Fibroblast of gingiva (primary cell): ENCODE measurements at places on chromosomes 2 and 18.
A peak's percentile ranks its signal among the peaks of the same experiment; 100 is the strongest.

GRCh38 chr2:165795011-165795410 is 964 bp upstream of the GALNT3 start:
- DNase-seq = no peak

GRCh38 chr2:215740071-215740470 is 273.3 kb downstream of the MREG start:
- DNase-seq = no peak

DNA sequence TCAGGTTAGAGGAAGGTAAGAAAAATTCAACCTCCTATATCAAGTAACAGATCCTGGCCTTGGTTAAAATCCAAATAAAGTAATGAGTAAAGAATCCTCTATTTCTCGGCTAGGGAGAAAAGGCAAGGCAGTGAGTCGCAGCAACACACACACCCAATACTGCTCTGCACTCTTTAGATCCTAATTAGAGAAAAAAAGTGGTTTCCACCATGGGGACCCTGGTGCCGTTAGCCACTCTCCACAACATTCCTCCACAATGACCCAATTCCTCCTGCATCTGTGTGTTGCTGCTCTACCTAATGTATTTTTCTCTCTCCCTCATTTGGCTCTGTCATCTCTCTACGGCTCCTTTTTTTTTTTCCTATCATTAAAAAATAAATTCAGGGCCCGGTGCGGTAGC is 462.7 kb downstream of the METTL4 start:
- DNase-seq = no peak

DNA sequence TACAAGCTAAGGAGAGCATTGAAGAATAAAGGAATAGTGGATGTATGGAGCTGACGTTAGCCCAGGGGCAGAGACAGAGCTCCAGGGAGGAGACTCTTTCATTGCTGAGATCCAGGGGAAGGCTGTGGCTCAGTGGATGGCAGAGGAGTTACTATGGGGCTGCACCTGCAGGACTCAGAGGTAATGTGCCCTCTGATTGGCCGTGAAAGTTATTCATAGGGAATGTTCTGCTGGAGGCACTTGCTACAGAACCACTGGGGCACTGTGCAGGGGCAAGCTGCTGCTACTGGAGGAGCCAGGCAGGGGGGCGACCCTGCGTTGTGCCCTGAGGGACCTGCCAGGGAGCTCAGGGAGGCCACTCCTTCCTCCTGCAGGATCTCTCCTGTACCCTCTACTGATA is 199.2 kb downstream of the PTPRM start:
- no peak for DNase-seq

DNA sequence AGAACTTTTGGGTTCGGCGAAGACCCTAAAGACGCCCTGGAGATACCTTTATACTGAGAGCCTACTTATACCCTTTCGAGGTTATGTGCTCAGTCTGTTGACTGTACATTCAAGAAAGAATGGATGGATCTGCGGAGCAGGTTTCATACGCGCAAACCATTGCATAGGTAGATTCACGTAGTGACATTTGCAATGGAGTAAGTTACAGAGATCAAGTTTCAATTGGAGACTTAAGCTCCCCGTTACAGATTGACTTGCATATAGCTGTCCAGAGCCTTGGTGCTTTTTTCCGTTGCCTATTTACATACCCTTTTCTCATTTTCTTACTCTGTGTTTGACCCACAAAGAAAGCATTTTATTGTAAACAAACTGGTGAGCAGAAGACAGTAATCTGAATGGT is 923 bp downstream of the PSMD1 start:
- peak; percentile 7 for DNase-seq

DNA sequence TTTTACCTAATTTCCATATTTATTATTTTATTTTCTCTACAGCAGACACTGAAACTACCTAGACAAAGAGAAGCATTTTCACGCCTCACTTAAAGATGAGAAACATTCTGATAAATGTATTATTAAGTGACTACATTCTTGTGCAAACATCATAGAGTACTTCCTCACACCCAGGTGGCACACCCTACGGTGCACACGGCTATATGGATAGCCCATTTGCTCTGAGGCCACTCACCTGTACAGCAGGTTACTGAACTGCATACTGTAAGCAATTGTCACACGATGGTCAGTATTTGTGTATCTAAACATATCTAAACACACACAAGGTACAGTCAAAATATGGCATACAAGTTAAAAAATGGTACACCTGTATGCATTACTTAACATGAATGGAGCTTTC is 481.4 kb downstream of the CMPK2 start:
- no peak for DNase-seq

GRCh38 chr2:110099038-110099425 is 16.6 kb downstream of the MALL start:
- DNase-seq = no peak

DNA sequence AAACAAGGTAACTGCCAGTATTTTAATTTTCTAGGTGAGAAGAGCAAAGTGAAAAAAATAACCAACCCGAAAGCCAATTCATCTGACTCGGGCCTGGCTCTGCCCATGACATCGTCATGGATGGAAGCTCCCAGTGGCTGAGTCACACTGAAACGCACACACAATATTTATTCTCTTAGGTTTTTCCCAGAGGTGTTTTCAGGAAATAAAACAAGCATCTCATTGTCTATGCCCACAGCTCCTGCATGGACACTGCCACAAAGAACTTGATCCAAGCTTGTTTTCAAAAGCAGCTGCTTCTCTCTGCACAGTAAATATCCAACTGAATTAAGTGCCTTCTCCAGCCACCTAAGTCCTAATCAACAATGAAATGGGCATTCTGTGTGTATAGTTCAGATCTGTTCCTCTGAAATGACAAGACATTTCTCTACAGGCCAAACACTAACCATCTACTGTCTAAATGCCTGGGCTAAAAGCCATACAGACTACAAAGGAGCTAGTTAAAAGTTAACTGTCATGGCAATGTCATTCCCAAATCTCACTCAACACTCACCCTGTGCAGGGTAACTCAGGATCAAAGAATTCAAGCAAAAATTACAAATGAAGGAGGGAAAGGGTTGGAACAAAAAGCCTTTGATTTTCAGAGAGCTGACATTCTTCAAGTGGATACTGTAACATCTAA is 62.9 kb downstream of the RPL31 start:
- peak; percentile 49 for DNase-seq

GRCh38 chr2:174632841-174633622 is 35.4 kb upstream of the WIPF1 start:
- DNase-seq = no peak

GRCh38 chr18:78720456-78721237 is 259.0 kb upstream of the SALL3 start:
- no peak for DNase-seq

GRCh38 chr2:3517948-3518495 is 1.3 kb downstream of the ADI1 start:
- no peak for DNase-seq
